ENCODE measurements at places on chromosomes 1 and 21.
A peak's percentile ranks its signal among the peaks of the same experiment; 100 is the strongest.

DNA sequence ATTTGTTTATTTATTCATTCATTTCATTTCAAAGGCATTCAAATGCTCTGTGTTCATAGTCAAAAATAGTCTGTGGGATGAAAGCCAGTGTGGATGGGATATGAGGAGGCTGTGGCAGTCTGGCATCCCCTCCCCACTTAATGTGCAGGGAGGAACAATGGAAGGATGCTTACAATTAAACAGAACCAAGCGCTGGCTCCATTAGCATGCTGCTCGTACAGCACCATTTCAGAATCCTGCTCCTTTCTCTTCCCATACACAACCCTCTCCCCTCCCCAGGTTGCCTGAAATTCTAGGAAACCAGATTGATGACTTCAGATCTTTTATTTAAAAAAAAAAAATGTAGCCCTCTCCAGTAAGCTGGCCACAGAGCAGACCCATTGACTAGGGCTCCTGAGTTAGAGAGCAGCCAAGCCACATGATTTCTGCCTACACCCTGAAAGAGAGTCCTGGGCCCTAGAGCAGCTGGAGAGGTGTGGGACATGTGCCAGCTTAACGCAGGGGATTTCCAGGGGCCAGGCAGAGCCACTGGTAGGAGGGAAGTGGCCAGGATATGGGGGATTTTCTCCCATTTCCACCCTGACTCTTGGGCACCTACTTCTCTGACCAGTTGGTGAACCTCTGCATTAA lies 205.2 kb downstream of the ASTN1 start:
- no peak for DNase-seq

GRCh38 chr1:92464588-92465255 lies 22.0 kb downstream of the GFI1 start:
- DNase-seq: no peak

DNA sequence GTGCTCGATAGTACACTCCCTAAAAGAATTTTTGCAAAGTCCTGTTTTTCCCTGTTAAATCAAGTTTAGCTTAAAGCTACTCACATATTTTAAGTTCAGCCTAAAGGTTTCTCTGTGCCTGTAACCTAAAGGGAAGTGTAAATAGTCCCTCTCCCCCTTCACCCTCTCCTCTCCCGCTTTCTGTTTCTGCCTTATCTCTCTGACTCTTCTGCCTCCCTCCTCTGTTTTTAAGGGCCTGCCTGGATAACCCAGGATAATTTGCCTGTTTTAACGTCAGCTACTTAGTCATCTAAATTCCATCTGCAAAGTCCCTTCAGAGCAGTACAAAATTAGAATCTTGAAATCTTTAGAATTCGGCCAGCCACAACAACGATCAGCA lies 92.6 kb downstream of the NID1 start:
- no peak for DNase-seq

GRCh38 chr1:229579059-229579673 lies 20.7 kb upstream of the ABCB10 start:
- peak; percentile 15 for DNase-seq

DNA sequence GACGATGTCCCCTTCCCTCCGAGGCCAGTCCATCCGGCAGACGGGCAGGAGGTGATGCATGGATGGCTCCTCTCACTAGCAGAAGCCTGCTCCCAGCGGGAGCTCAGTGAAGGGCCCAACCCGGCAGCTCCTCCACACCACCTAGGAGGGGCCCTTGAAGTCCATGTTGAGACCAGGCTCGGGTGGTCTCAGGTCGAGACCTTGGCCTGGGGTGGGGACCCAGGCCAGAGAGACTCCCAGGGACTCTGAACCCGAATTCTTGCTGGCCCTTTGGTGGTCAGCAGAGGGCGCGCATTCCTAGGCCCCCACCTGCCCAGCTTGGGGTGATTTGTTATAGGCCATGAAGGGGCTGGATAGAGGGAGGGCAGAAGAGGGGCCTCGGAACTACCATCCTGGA lies 642 bp upstream of the NT5C1A start:
- DNase-seq: no peak

DNA sequence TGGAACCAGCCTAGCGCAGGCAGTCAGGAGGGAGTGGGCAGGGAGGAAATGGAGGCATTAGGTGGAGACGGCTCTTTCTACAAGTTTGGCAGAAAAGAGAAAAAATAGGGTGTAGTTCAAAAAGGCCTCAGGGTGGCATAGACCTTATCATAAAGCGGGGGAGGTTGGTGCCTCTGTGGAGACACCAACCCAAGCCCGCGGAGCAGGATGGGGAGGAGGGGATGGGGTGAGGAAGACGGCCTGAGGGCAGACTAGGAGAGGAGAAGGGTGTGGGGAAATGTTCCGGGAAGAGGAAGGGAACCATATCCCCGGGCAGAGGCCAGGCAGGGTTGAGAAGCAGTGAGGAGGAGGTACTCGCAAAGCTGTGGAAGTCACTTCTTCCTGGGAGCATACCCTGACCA lies 17.4 kb upstream of the SHE start:
- DNase-seq: no peak

- DNase-seq: no peak
Observed at GRCh38 chr1:188004849-188005248, 1176.1 kb downstream of the PLA2G4A start.

- no peak for DNase-seq
Observed at GRCh38 chr1:84096176-84096575, 47.9 kb upstream of the PRKACB start.

GRCh38 chr1:13809461-13810159 lies 109.6 kb downstream of the PRDM2 start:
- no peak for DNase-seq

DNA sequence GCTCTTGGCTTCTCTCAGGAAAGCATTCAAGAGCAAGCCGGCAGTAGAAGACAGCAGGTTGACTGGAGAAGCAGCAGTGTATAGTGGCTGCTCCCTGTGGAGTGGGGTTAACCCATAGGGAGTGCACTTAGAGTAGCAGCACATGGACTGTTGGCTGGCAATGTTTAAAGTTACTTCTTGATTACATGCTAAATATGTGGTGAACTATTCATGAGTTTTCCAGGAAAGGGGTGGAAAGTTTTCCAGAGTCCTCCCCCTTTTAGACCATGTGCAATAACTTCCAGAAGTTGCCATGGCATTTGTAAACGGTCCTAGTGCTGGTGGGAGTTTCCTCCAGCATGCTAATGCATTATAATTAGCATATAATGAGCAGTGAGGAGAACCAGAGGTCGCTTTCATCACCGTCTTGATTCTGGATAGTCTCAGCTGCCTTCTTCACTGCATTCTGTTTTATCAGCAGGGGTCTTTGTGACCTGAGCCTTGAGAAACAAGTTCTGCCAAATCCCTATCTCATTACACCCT lies 131.8 kb downstream of the CCDC185 start:
- no peak for DNase-seq

DNA sequence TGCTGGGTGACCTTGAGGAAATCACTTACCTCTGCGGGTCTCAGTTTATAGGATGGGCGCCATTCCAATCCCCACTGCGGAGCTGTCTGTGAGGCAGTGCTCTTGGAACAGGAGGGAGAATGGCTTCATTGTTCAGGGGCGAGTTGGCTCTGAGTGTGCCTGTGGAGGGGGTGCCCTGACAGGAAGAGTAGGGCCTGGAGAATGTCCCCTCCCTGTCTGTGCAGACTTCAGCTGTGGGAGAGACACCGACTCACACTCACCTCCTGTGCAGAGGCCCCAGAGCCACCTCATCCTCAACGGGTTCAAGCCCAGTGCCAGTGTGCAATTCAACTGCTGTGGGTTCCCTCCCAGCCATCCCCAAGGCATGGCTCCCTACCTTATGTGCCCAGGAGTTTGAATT lies 17.1 kb downstream of the ADORA1 start:
- DNase-seq: no peak

DNA sequence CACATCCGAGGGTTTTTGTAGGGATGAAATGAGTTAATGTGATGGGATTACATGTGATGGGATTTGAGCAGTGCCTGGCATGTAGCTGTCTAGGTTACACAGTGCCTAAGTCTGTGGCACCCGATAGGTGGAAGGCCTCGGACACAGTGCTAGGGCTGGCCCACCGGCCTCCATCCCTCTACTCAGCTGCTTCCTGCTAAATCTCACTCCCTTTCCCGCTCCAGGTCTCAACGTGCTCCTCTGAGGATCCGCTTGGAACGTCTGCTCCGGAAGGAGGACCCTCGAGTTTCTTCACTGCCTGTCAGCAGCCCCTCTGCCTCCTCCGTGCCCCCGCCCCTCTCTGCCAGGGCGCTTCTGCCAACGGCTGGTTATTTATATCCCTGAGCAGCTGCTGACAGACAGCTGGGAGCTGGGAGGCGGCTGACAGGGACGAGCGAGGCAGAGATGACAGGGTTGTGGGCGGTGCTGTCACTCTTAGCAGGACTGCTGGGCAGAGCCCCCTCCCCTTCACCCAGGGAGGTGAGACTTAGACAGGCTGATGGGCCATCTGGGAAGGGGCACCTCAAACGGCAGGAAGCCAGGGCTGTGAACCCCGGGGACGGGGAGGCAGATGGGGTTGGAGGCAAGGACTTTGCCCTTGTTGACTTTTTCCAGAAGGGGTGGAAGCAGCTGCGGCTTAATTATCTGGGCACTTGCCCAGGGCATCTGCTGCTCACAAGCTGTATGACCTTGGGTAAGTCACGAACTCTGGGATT lies 26.6 kb upstream of the LRRN2 start:
- DNase-seq: no peak

DNA sequence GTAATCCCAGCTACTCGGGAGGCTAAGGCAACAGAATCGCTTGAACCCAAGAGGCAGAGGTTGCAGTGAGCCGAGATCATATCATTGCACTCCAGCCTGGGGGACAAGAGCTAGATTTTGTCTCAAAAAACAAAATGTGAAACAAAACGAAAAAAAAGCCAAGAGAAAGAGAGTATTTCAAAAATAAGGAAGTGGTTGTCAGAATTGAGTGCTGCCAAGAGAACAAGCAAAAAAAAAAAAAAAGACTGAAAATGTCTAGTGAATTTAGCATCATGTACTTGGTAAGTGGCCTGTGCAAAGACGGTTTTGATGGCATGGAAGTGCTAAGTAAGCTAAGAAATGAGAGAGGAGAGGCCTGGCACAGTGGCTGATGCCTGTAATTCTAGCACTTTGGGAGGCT lies 14.3 kb downstream of the KPNA6 start:
- DNase-seq: no peak

GRCh38 chr21:41229509-41230248 lies 61.7 kb downstream of the BACE2 start:
- DNase-seq: no peak

GRCh38 chr1:2233468-2233867 lies 5.3 kb downstream of the SKI start:
- DNase-seq: peak; percentile 40

- DNase-seq: no peak
Observed at GRCh38 chr1:213276236-213276635, 225.2 kb downstream of the RPS6KC1 start.

DNA sequence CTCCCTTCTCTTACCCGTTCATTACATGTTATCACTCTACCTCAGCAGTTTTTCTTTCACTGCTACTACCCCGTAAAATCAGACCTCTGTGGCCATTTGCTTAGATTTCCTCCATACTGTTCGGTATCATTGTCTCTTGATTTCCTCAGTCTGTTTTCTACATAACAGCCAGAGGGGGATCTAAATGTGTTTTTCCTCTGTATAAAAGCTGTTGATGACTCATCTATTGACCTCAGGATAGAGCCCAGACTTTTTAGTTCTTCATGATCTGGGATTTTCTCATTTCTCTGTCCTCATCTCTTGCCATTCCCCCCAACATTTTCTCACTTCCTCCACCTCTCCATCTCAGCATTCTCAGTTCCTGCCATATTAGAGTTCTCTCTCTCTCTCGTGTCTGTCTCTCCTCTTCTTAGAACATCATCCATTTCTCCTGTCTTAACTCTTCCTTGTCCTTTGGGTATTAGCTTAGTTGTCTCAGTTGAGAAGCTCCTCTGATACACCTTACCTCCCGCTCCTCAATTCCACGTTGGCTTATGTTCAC lies 10.5 kb downstream of the OTUD3 start:
- no peak for DNase-seq

DNA sequence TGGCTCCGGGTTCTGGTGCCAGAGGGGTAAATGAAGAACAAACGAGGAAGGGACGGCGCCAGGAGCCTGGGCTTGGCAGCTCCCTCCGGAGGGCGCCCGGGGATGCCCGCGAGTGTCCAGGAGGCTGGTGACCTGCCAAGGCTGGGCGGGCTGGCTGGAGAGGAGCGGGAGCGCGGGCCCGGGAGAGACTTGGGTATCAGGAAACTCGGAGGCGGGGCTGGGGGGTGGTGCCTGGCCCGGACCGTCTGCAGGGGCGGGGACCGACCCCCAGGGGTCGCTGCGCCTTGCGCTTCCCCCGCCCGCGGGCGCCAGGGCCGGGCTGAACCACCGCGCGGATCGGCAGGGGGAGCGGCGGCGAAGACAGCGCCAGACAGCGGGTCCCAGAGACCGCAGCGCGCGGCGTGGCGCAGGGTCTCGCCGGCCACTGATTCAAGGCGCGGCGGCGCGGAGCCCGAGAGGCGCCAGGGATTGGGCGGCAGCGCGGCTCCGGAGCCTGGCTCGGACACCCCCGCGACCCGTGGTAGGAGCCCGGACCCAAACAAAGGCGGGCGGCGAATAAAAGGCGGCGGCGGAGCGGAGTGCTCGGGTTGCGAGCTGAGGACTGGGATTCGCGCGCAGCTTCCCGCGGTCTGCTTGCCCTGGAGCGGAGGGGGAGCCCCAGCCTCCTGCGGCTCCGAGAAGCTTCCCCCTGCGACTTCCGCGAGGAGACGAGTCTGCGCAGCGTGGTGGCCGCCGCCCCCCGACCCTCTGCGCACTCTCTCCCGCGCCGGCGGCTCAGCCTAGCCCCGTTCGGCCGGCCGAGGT lies at the start of gene DISP3:
Gene DISP3, plus strand, starts transcription at position 585 of the 804 bp plus-strand sequence. CDS start 21,838 bp downstream, outside the sequence.
- DNase-seq: peak; percentile 74

DNA sequence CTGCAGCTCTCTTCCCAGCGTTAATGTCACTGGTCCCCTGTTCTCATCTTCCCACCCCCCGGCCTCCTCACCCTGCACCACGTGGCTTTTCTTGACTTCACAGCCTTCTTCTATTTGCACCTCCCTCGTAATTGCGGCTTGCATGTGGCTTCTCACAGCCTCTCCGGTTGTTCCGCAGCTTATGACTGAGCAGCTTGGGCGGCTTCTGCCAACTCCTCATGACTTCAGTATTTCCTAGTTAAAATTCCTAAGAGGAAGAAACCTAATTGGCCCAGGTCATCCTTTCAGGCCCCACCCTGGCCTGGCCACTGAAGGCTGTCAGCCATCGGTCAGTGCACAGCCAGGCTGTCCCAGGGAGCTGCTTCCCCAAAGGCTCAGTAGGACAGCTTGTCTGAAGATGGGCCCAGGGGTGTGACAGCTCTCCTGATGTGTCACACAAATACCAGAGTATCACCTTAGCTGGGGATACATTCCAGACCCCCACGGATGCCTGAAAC lies 8.6 kb upstream of the RERE start:
- peak; percentile 19 for DNase-seq

DNA sequence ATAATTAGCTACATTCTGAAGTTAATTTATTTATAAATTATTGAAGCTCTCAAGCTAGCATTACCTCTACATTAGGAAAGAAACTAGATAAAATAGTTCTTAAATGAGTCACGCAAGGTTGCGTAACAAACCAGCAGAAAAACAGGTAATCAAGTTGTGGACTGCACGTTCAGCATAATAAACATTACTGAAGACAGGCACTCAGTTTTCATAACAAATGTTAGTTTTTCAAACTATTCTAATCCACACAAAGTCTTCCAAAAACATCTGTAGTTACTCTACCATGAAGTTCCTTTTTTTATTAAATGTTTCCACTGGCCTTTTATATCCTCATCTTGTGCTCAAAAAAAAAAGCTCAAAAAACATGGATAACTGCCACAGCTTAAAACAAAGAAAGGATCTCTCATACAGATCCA lies 1.3 kb downstream of the TOR1AIP2 start:
- peak; percentile 7 for DNase-seq

All from SJSA1 (cell line).